Retinal pigment epithelial cell (primary cell): ENCODE measurements at places on chromosomes 16 and 17.

DNA sequence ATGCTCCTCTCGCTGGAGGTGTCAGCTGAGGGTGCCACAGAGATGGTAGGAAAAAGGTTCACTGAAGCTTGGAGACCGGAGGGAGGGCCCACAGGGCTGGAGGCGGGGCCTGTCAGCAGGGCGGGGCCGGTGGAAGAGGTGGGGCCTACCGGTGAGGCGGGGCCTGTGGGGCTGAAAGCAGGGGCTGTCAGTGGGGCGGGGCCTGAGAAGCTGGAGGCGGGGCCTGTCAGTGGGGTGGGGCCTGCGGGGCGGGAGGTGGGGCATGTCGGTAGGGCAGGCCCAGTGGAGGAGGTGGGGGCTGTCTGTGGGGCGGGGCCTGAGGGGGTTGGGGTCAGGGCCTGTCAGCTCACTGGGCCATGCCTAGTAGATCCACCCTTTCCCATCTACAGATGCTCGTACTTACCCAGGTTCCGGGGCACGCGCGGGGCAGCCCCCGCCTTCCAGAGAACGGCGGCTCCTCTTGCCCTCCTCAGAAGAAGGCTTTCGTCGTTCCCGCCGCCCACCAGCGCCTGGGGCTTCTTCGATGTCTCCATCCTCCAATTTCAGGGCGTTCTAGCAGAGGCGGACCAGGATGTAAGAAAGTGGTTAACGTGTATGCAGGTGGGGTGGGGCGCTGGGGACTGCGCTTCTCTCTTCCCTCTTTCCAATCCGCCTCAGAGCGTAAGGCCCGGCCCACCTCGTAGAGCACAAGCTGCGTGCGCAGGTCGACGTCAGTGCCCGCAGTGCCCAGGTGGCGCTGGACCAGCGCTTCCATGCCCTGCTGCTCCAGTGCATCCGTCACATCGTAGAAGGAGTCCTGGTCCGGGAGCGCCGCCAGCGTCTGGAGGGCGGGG lies 9.8 kb downstream of the TMEM208 start:
- DNase-seq, result no peak

DNA sequence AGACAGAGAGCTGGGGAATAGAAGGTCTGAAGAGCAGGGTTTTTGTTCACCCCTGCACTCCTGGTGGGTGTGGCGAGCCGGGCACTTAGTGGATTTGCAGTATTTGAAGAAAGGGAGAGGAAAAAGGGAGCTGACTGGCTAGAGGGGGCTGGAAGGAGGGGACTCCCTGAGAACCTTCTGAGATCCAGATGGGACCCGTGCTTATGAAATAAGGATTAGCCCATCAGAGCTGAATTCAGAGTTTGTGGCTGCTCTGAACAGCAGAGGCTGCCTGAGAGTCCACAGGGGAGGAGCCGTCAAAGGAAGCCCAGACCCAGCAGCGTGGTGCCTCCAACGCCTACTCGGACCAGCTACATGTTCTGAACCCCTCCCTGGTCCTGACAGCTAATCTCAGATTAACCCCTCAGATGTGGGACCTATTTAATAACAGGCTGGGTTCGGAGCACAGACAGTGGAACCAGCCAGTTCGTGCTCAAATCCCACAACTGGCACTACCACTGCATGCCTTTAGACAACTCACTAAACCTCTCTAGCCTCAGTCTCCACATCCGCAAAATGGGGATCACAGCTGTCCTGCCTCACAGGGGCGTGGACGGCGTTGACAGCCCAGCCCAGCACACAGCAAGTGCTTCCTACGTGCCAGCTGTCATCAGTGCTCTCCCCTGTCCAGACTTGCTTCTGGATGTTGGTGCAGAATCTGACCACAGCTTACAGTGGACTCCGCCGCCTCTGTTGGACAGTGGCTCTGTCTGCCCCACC lies 70.6 kb downstream of the DYNLRB2 start:
- DNase-seq, result no peak

GRCh38 chr17:69470702-69471101 lies 56.2 kb downstream of the MAP2K6 start:
- no peak for DNase-seq

DNA sequence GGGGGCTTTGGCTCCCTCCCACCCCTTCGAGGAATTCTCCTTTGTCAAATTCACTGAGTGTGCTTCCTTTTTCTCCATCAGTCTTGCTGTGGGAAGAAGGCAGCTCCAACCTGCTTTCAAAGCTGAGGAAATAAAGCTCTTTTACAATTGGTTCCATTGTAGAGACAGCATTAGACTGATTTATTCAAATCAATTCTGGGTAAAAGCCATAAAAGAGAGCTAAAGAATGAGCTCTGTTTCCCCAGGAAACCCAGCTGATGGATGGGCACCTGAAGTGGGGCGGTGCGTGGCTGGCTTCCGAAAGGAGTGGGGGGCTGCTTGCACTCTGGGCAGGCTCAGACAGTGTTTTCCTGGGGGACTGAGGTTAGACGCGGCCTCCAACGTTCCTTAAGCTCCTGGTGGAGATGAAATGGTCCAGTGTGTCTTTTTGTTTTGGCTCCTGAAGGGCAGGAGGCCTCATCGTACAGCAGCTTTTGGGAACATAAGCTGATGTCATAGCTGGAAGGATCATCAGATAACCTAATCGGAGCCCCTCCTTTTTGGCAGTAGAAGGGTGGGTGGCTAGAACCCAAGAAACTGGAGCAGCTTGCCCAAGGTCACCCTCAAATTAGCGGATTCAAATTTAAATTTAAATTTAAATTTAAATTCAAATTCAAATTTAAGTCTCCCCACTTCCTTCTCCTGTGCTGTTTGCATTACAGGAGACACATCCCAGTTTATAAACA lies 128.5 kb upstream of the EEF2KMT start:
- DNase-seq, result no peak

DNA sequence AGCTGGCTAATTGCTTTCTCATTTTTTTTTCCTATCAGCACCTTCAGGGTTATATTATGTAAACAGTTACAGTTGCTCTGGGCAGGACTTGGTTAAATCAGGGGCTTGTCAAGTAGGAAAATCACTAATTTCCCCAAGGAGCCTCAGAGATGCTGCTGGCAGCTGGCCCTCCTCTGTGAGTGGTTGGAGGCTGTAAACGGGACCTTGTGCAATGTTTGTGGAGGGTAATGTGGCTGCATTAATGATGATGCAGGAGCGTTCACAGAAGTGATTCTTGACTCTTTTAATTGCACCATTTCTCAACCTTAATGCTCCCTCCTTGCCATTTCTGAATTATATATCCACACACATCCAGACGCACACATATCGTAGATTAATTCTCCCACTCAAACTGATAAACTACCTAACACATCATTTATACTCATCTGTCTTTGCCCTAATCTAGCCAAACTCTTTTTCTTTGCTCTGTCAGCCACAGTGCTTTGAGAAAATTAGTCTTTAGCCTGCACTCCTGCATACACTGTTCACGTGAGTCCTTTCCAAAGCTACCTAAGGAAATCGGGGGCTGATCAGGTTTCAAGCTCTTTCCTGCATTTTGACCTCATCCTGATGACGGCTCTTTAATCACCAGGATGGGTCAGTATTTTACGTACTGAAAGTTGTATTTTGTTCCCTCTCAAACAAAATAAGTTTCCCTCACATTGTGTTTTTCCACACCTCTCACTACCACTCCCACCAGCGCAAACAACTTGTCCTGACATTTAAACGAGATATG lies 154.4 kb upstream of the PIRT start:
- DNase-seq, result no peak

DNA sequence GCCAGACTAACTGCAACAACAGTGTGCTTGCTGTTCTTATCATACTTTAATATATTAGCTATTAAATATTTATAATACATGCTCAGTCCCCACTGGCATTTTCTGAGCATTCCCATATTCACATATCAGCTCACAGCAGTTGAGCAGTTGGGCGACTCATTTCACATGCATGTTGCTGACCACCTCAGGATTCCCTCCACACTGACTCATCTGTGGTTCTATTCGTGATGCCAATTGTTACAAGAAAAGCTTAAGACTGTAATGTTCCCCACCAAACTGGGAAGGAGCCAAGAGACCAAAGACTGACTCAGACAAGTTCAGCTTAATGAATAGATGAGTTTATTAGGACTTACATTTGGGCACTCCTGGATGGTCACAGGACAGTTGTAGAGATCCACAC lies 100.3 kb upstream of the KIF2B start:
- peak; percentile 98 for DNase-seq

DNA sequence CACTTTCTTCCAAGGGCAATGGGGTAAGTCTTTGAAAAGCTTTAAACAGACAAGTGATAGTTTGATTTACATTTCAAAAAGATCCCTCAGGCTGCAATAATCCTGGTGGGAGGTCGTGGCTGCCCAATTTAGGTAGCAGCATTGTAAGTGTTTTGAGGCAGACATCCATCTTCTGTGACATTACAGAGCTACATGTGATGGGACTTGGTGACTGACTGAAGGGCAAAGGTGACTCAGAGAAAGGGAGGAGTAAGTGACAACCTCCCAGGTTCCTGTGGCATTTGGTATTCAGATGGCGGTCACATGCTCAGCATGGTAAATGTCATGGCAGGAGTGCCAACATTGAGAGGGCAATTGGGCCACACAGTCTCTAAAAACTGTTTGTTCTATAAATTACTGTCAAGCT lies 26.5 kb downstream of the STAT3 start:
- no peak for DNase-seq

DNA sequence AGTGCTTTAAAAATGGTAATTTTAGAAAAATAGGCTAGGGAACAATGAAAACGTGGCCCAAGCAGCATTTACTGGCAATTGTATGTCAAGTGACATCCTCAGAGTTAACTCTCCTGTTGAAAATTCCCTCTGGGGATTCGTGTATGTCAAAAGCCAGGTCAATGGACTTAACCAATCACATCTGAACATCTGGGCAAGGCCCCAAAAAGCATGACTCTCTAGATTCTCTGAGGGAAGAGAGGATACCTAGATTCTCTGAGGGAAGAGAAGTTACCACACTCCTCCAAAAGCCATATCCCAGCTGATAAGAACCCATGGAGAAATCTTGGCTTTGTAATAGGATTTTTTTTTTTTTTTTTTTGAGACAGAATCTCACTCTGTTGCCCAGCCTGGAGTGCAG lies 23.5 kb downstream of the NFE2L1 start:
- DNase-seq, result no peak

GRCh38 chr17:77608431-77608830 lies 350.1 kb upstream of the TNRC6C start:
- DNase-seq, result no peak

- peak; percentile 11 for DNase-seq
Observed at GRCh38 chr16:53159781-53160436, 105.1 kb downstream of the CHD9 start.

- DNase-seq, result no peak
Observed at GRCh38 chr16:80875616-80876015, 71.2 kb upstream of the CDYL2 start.

- no peak for DNase-seq
Observed at GRCh38 chr17:42698736-42699414, 16.5 kb downstream of the CNTNAP1 start.

GRCh38 chr17:56815711-56816110 lies 18.0 kb downstream of the C17orf67 start:
- no peak for DNase-seq
